OCI-LY7 (cell line): ENCODE measurements at places on chromosomes 6 and 20.

GRCh38 chr6:4861564-4861963 is 85.4 kb downstream of the CDYL start:
- DNase-seq, result no peak

- no peak for DNase-seq
Observed at GRCh38 chr6:157058574-157058973, 264.7 kb downstream of the TMEM242 start.

DNA sequence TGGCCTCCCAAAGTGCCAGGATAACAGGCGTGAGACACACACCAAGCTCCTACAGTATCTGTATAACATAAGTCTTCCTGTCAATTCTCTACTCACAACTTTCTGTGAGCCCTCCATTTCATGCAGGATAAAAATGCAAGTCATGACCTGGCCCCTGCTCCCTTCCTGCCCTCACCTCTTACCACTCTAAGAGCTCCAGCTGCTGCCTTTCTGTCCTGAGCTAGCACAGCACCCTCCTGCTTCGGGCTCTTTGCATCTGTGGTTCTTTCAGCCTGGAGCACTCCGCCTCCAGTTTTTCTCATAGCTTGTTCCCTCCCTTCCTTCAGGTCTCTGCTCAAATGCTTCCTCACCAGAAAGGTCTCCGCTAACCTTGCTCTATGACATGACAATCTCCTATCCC is 23.7 kb upstream of the TRPC4AP start:
- DNase-seq, result no peak

DNA sequence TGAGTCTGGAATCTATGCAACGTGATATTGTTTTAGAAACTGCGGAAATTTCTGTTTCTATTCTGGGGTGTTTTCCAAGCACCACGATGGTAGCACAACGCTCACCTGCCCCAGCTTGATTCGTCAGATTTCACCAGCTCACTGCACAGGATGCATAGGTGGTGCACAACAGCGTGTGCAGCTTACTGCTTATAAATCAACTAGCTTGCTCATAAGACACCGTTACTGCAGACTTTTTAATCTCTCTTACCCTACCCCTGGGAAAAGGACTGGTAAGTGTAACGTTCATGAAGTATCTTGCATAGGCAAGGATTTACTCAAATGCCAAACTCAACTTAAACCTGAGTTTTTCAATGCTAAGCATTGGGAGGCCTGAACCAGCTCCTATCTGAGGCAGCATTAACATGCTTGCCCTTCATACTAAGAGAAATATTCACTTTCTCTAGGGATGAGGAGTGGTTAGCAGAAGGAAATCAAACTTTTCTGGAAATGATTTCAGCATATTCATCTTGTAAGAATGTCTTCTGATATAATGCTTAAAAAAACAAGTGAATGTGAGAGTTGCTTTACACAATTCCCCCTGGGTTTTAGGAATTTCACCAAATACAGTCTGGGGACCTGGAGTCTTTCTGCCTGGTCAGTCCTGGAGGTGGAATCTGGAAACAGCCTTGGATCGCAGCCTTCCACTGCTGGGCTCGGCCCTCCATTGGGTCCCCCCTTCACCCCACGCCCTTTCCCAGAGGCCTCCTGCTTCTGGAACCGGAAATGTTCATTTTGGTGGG is 100.6 kb downstream of the DACT2 start:
- DNase-seq, result no peak

- DNase-seq, result peak; percentile 66
Observed at GRCh38 chr20:2387180-2387577, 6.5 kb downstream of the TGM6 start.

DNA sequence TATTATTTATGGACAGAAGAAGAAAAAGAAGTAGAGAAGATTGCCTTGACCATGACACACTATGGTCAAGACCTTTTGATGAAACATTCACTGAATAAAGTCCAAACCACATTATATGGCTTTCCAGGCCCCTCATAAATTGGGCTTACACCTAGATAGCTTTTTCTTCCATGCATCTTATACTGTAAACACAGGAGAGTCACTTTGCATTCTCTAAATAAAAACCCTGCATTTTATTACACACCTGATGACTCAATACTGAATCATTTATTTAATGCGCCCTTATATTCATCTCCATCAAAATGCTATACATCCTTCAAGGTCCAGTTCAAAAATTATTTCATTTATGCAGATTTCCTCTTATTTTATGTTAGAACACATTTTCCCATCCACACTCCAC is 78.0 kb downstream of the COL21A1 start:
- DNase-seq, result no peak

DNA sequence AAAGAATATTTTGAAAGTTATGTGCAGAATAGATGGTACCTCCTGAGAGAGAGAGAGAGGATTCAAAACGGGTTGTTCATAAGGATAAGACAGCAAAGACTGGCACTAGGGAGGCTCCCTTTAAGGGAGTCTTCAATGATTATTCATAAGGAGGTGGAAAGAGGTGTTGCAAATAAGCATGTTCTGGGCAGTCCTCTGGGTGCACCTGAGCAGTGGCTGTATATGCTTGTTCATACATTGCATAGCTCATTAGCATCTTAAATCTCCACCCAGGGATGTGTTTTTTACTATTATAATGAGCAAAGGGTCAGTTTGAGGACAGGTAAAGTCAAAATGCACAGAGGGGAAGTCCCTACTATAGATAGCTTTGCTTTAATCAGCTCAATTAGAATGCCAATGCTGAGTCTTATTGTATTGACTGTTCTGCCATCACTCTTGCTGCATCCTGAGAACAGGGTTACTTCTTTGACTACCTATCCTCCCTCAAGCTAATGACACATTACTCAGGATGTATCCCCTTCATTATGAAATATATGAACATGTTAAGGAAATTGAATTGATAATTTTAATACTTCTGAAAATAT is 10.0 kb upstream of the SIRPG start:
- no peak for DNase-seq

GRCh38 chr6:90082847-90083246 is 188.6 kb downstream of the GJA10 start:
- no peak for DNase-seq

DNA sequence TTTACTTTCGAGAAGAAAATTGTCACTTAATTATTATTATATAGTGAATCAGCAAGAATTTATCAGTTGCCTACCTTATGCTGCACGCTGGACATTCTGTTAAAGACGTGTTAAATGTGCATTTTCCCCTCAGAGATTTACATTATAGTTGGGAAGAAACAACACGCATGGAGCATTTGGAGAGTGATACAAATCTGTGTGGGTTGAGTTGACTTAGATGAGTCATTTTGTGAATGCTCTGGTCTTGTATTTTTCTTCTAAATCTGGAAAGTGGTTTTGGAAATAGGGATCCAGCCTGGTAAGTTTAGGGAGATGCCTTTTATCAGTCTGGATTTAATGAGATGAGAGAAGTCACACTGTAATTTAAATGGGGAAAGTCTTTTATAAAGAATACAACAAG is 24.0 kb upstream of the SMIM26 start:
- DNase-seq, result no peak

DNA sequence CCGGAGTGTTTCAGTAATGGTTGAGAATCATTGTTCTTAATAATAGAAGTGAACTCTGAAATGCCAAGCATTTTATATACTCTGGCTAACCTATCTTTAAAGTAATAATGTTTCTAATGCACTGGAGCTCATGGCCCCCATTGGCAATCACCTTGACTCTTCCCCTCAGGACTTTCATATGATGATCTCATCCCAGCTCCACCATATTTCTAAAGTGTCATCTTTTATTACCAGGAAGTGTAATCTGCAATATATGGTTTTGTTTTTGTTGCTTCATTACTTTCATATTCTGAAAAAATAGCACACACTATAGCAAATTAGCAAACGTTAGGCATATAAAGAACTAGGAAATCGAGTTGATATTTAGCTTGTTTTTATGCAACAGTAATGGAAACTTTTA is 60.3 kb downstream of the TULP4 start:
- no peak for DNase-seq

GRCh38 chr20:53034899-53035298 is 62.7 kb downstream of the TSHZ2 start:
- peak; percentile 70 for DNase-seq

DNA sequence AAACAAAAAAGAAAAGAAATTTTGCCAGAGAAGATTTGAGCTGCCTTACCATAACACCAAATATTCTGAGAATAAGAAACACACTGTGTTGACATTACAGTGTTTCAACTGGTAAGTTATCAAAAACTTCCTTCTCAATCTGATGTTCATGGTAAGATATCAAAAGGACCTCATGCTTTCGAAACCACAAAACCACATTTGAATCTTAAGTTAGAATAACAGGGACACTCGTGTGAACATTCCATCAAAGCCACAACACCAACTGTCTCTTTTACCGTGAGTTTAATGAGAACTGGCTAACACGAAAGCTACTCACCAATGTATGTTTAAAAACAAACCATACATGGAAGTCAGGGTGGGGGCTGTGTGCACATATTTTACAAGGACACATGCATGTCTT is 73.0 kb upstream of the OPRM1 start:
- DNase-seq, result no peak

- DNase-seq, result no peak
Observed at GRCh38 chr20:23640018-23640601, 2.4 kb upstream of the CST3 start.

DNA sequence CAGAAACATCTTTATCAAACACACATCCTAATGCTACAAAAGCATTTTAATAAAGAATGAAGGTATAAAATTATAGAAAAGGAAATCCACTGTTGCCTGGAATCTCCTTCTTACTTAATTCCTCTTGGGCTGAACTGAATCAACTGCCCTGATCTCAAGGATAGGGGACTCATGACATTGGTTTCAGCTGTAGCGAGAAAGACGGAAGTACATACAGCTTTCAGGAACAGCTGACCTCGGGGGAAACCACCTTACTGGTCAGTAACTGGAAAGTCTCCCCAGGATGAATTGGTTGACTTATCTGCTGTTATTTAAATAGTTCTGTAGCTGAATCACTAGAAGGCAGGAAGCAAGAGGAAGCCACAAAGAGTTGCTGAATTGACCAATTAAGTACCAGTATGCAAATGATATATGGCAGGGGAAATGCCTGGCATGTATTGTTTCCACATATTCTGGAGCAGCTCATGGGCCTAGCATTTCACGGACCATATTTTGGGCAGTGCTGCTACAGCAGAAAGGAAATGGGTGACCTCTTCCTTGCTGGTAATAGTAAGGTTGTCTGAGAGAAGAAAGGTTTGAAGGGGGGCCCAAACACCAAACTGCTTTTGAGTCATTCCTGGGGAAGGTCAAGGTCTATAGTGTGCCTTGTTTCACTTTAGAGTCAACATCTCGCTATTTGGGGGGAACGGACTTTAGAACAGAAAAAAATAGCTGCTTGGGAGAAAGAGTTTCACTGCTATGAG is 43.7 kb upstream of the MAP7 start:
- peak; percentile 55 for DNase-seq

- no peak for DNase-seq
Observed at GRCh38 chr6:14704383-14705271, 541.2 kb upstream of the JARID2 start.

DNA sequence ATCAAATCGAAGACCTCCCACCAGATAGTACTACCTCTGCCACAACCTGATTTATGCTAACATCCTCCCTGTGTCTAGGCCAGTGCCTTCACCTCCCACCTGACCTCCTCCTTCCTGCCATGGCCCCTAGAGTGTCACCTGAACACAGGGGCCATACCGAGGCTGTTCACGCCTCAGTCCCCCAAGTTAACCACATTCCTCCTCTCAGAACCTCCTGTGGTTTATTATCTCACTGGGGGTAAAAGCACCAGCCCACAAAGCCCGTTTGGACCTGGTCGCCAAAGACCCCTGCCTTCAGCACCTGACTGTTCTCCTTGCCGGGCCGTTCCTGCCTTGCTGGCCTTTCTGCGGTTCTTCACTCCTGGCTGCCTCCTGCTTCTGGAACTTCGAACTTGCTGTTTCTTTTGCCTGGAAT is 13.7 kb downstream of the MAS1 start:
- no peak for DNase-seq

DNA sequence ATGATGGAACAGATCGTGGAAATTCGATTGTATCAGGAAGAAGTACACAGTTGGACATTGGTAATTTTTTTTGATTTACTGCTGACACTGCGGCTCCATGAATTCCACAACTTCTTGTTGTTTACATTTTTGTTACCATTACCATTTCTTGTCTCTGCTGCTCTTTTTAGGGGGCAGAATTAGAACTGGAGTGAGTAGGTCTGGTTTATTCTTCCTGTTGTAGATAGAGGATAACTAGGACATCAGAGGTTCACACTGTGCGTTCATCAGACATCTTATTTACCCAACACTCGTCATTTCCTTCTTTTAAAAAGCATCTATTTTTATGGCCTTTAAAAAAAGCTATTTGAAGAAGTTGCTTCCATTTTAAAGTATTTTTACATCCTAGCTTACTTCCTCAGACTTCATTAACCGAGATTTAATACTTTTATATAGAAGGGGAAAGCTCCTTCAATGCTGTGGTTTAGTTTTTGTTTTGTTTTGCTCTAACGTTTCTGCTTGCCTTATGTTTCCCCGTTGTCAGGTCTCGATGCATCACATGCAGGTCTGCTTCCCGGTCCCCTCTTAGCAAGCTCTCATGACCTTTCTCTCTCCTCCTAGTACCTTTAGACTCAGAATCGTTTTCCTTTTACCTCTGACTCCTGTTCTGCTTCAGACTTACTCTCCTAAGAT is 139.1 kb downstream of the ARID1B start:
- peak; percentile 16 for DNase-seq

DNA sequence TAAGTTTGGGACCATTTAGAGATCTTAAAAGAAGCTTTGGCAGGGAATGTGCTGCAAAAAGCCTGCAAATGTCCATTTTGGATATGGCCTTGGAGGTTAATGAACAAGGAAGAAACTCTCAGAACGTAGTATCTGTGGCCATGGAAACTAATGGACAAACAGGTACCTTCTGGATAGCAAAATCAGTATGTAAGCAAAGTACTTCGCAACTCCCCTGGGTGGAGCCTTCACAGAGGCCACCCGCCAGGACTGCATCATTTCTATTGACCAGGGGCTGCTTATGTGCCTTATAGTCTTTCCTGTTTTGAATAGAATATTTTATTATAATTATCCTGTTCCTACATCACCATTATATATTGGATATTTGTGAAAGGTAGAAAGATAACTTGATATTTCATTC is 510.8 kb upstream of the SYNCRIP start:
- no peak for DNase-seq

DNA sequence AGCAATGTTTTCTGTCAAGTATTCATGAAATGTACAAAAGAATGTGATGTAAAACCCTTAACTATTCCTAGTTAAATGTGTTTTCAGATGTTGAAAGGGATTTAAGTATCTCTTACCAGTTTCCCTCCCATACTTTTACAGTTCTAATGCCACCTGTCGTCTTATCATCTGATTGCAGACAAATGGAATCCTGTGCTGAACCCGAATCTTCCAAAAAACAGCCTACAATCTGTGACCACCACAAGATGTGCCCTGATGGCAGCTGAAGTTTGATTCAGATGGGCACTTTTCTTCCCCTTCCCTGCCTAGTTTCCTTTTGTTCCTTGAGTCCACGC is 1.9 kb downstream of the TOMM6 start:
- DNase-seq, result no peak

DNA sequence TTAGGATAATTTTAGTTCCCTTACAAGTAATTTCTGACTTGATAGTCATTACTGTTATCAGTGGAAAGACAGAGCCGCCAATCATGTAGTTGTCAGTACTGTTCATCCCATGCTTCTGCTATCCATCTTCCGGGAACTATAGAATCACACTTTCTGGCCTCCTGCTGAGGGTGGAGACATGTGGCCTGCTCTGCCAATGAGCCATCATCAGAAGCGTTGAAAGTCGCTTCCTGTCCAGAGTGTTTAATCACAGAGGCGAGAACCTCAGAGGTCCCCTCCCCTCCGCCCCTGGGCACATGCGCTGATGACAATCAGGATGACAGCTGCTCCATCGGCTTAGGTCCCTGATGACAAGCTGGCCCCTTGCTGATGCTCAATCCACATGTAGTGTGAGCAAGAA is 3.0 kb downstream of the DDO start:
- no peak for DNase-seq
